Stimulated activated CD8-positive, alpha-beta memory T cell treated with anti-CD3 and anti-CD28 coated beads, Interleukin-2, amount 100 ng/mL, for 1 hour (primary cell): ENCODE measurements at places on chromosomes 5 and 9.

- DNase-seq: no peak
Measured at GRCh38 chr5:147985608-147986007, 78.2 kb upstream of the SPINK5 start.

GRCh38 chr9:133737774-133738639 lies at the start of gene SARDH:
SARDH (minus strand) TSS chr9:133738352; CDS start chr9:133734173, 4,179 bp downstream.
- no peak for DNase-seq

GRCh38 chr5:173679909-173680630 lies 63.6 kb upstream of the BOD1 start:
- no peak for DNase-seq

DNA sequence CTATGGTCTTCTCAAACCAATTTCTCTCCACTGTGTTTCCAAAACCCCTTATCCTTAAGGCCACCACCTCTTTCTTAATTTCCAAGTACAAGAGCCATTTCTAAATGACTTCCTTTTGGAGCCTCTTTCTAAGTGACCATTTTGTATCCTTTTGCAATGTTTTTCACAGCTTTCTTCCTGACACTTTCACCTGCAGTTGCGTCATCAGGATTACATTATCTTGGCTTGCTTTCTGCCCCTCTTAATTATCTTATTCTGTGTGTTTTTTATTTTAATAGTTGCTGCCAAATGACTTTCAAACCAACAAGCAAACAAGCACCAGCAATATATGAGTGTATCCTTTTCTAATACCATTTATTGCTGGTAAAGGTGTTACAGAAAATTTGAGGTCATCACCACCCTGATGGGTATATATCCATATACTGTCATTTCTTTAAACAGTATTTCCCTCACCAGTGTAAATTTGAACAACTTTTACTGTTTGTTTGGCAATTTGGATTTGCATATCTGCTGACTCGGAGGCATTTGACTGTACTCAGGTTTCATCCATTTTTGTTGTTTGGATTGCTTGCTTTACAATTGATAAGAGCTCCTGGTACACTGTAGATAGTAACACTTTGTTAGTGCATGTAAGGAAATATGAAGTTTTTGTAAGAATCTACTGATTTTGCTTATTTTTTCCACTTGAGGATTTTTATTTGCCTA lies 5.4 kb upstream of the ANXA1 start:
- no peak for DNase-seq

DNA sequence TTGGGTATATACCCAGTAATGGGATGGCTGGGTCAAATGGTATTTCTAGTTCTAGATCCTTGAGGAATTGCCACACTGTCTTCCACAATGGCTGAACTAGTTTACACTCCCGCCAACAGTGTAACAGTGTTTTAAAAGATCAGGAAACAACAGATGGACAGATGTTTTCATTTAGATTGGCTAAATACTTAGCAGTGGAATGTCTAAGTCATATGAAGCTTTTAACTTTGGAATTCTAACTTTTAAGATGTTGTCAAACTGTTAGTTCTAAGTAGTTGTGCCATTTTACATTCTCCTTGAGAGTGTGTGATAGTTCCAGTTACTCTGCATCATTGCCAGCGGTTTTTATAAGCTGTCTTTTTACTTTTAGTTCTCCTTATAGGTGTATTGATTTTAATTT lies 688.8 kb downstream of the SEMA5A start:
- DNase-seq: no peak

- no peak for DNase-seq
Measured at GRCh38 chr9:129359162-129359811, 181.2 kb upstream of the IER5L start.

GRCh38 chr5:119808474-119808873 lies 179.1 kb downstream of the FAM170A start:
- no peak for DNase-seq

GRCh38 chr5:59320420-59320819 lies 573.1 kb downstream of the PDE4D start:
- no peak for DNase-seq

DNA sequence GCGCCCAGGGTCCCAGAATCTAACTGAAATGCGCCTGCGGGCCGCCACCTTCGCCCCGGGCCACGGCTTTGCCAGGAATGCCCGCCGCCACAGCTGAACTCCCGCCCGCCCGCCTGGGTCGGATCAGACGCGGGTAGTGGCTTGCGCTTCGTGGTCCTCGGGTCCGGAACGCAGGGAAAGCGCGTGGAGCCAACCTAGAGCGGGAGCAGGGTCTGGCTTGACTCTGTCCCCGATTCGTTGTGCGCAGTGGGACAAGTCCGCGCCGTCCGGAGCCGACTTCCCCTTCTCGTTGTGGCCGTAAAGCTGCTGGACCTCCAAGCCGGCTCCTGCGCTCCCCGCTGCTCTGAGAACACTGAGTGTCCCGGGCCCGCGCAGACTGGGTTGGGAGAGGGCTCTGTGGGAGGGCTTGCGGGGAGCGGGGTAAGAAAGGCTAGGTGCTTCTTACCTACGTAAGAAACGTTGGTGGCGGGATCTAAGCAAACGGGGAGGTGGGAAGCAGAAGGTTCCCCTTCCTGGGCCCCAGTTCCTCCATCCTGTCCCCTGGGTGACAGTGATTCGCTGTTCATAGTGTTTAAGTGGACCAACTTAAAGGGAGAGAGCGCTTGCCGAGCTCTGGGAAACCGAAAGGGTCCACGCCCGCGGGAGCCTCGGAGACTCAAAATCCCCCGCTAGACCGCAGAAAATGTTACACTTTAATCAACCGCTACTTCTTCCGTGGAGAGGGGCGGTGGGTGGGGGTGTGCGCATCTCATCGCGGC lies 4.4 kb upstream of the FOXE1 start:
- DNase-seq: no peak
